ENCODE measurements at places on chromosomes 7 and 10. TPM values are rescaled to one million over a fixed set of nuclear protein-coding genes. Genes with fewer than 3 reads are reported as not detected.
A peak's percentile ranks its signal among the peaks of the same experiment; 100 is the strongest.

- DNase-seq: no peak
Observed at GRCh38 chr10:34889004-34889869, 74.1 kb upstream of the PARD3 start.

GRCh38 chr10:97830064-97830463, 19.6 kb upstream of the GOLGA7B start:
- peak; percentile 78 for DNase-seq

DNA sequence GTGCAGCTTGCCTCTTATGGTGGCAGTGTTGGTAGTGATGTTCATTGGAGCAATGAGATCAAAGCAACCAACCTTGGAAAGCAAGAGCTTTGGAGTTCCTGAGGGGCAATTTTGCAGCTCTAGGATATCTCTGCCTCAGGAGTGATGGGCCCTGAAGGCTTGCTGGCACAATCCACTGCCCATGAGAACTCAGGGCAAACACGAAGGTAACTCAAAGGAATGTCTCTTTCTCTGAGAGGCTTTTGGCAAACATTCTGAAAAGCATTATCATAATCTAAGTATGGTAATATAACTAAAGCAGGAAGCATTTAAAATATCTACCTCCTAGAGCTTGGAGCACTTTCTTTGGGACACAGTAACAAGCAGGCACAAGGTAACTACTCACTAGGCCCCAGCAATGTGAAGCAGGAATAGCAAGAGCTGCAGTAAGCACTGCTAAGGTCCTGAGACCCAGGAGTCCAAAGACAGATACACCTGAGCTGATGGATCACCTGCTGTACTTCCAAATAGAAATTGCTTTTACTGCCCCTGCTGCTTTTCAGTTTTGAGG, 103.1 kb downstream of the NRF1 start:
- no peak for DNase-seq

Gene CYP2C8
- 5.3 TPM for total RNA-seq

DNA sequence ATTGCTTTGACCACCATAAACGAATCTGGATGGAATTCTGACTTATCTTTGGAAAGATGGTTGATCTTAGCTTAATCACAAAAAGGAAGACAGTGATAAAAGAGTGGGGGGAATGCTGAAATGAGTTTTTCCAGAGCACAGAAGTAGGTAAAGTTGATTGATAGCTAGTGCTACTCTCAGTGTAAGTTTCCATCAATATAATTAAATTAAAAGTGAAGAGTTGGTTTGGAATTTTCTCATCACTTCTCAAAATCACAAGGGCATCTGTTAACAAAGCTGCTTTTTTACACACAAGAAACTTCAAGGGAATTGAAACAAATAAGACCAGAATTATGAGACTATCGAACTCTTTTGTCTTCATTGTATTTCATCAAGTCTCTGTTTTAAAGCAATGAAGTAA, 1217.3 kb downstream of the REEP3 start:
- no peak for DNase-seq

DNA sequence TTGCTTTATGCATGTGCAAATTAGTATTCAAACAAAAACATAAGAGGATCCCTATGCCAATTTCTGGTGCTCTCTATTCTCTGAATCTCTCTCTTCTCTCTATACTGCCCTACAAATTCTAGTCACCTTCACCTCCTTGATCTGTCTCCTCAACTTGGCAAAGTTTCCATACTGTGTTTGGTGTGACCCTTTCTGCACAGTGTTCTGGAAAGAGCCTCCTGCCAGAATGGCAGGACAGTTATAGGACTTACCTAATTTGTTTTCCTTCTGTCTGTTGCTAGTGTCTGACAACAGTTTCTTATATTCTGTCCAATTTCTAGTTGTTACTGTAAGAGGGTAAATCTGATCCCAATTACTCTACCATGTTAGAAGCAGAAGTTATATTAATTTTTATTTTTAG, 34.3 kb downstream of the MAPK8 start:
- DNase-seq: no peak

GRCh38 chr7:16278167-16278787, 143.1 kb downstream of the CRPPA start:
- no peak for DNase-seq

Gene GSAP
- 14.2 TPM for total RNA-seq

- no peak for DNase-seq
Observed at GRCh38 chr7:152383341-152384234, 52.2 kb downstream of the KMT2C start.

Gene LIPK
- total RNA-seq: not detected

Gene RSU1
- total RNA-seq: 21.1 TPM

- DNase-seq: no peak
Observed at GRCh38 chr7:11539853-11540252, 292.1 kb downstream of the THSD7A start.

- no peak for DNase-seq
Observed at GRCh38 chr7:152344253-152344652, 91.5 kb downstream of the KMT2C start.

DNA sequence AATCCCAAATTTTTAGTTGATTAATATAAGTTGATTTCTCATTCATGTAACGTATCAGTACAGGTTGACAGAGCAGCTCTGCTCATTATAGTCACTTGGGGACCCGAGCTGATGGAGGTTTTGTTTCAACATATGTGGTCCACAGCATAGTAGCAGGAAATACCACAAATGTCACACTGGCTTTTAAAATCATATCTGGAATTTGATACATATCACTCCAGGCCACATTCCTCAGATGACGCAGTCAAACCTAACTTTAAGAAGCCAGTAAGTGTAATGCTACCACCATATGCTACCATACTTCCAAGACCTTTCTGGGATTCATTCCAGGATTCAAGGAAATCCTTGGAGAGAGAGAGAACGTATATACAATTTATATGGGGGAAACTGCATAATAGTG, 156.3 kb downstream of the PHF14 start:
- DNase-seq: no peak

Gene RBM48
- total RNA-seq: 18.2 TPM

Gene SDHAF3
- 13.0 TPM for total RNA-seq

Gene SLC25A28
- 22.1 TPM for total RNA-seq

DNA sequence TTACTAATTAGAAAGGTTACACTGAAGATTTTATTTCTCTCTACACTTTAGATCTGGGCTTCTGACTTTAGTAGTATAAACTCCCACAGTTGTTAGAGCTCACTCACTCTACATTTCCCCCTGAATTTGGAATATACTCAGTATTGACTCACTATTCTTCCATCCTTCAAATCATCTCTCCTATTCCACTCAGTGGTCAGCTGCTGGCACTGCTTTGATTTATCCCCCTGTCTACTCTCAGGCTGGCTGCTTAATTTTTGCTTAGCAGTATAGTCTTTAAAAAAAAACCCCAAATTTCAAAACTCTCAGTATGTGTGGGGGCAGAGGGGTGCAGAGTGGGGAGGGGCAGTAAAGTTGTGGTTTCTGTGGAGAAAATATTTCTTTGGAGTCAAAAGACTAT, 68.9 kb downstream of the CDK6 start:
- no peak for DNase-seq

GRCh38 chr7:26919906-26920493, 55.6 kb upstream of the SKAP2 start:
- no peak for DNase-seq

Gene CNTNAP2
- total RNA-seq: 137 TPM

DNA sequence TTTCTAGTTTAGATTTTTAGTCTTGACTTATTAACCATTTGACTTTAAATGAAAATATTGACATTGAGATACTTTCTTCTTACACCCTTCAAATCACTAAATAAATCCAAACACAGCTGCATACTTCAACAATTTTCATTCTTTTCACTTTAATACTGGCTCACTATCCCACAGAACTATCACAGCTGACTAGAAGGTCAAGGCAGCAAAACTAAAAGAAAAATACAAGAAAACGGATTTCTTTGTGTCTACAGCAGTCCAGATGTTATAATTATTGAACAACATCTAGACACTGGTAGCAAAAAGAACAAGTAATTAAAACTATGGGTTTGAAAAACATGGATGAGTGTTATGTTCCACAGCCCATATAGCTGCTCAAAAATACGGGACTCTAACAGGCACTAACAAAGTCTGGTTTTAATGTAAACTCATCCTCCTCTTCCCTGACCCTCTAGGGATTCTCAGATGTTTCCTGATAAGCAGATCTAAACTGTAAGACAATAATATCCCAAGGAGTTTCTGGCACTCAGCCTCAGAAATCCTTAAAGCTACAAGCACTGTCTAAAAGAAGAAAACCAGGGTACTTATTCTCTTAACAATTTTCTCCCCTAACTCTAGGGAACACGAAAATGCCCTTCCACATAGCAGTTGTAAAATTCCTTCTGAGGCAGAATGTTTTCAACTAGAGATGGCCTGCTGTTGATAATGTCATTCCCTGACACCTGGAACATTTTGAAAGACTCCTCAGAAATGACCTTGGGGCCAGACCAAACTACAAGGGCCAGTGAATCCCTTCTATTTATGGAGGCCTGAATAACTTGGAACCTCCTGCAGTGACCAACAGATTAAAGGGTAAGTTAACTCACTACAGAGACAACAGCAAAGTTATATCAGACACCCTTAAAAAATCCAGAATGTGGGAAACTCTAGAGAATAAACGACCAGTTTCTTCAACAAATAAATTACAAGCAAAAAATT, 12.8 kb downstream of the DNMBP start:
- DNase-seq: no peak

DNA sequence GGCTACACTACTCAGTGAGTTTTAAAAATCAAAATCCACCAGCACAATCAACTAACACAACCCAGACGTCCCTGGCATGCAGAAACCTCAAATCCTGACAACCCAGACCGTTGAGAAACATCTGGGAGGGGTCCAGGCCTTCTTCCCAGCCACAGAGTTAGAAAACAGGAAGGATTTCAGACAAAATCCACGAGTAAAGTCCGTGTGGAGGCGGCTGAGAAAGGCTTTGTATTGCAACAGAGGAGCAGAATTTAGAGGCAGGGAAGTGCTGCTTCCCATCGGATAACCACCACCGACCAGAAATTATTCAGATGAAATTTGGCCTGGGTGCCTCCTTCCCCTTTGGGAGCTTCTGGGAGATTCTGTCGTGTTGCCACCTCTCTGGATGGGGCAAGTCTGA, 61.5 kb downstream of the TNS3 start:
- DNase-seq: no peak

DNA sequence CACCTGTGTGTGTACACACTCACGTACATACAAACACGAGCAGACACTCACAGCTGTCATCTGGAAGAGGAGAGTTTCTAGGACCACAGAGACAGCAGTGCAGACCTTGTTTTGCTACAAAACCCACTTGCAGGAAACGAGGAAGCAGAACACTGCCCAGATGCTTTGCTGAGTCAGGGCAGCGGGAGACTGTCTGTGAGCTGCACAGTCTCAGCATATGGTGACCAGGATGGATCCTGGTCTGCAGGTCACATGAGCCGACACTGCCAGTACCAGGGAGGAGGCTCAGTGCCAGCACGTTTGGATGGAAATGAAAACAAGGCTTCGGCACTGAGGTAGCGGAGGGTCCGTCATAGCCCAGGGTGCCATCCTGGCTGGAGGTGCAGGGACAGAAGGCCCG, 117.6 kb upstream of the DPP6 start:
- DNase-seq: peak; percentile 79
